ENCODE measurements at places on chromosomes 11 and 22.

- DNase-seq: no peak
Measured at GRCh38 chr11:28715726-28716125, 607.5 kb downstream of the METTL15 start.

DNA sequence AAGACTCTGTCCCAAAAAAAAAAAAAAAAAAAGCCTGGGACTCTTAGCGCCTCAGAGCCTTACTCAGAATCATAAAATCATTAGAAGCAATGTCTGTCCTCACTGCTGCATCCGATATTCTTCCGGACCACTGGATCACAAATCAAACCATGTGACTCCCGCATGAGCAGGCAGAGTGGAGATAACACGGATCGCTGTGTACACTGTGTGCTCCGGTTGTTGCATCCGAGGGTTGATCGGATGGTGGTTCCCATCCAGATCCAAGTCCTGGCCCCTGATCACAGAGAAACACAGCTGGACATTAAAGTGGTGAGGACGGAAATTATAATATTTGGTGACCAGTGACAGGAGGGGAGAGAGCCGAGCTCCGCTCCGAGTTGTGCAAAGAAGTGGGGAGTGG is 9.7 kb upstream of the TXNRD2 start:
- DNase-seq: no peak

- DNase-seq: no peak
Measured at GRCh38 chr22:28394513-28395110, 285.0 kb downstream of the TTC28 start.

DNA sequence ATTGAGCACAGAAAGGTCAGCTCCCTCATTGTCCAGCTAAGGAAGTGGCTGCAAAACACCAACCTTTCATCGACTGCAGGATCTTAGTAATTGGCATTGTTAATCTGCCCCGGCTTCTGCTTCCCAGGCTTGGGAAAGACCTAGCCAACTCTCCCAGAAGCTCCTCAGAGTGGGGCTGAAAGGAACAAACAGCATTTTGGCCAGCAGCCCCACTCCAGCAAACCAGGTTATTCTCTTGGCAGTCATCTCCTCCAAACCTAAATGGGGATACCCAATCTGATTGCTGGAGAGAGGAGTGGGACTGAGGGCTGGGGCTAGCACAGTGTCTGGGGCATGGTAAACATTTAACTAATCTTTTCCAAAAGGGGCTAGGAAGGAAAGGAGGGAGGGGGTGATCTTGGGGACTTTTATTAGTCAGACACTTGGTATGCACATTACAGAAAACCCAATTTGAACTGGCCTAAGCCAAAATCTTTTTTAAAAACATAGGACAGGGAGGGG is 294.4 kb downstream of the MN1 start:
- no peak for DNase-seq

GRCh38 chr11:73981051-73981805 is 1.4 kb downstream of the UCP2 start:
- no peak for DNase-seq

GRCh38 chr22:40718250-40719204 is 39.2 kb downstream of the MCHR1 start:
- no peak for DNase-seq

DNA sequence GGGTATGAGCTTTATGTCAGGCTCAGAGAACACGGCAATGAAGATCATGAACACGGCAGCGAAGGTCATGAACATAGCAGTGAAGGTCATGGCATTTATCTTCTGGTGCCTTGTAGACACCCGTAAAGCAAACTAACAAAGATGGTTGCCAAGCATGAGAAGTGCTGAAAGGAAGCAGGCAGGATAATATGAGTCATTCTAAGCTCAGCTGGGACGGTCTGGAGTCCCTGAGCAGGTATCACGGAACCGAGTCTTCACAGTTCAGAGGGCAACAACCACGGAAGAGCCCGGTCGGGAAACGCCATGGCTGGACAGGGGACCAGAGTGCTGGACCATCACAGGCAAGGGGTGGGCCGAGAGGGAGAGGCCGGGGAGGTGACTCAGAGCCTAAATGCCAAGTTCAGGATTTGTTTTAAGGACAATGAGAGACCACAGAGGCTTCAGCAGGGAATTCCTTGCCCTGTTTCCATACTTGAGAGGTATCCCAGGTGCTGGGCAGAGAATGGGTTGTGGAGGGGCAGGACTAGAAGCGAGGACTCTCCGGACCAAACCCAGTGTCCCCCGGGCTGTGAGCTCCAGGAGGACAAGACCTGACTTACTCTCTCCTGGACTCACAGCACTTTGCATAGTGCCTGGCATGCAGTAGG is 13.1 kb upstream of the MS4A10 start:
- DNase-seq: no peak

GRCh38 chr11:57735619-57736298 is 5.5 kb upstream of the SELENOH start:
- DNase-seq: no peak

- no peak for DNase-seq
Measured at GRCh38 chr22:40204321-40205116, 26.8 kb downstream of the TNRC6B start.

DNA sequence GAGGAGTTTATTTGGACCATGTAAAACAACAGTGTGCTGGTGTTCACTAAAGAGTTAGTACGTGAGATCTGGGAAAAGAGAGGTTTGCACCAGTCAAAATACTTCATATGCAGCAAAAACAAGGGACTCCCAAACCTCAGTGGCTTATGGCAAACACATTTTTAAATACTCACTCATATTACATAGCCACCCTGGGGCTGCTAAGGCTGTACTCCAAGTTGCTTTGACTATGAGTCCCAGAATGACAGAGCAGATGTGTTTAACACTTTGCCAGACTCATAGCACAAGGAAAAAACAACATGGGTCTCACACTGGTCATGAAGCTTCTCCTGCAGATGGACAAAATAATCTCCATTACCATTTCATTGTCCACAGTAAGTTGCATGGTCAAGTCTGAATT is 202.8 kb upstream of the GRIA4 start:
- DNase-seq: no peak

DNA sequence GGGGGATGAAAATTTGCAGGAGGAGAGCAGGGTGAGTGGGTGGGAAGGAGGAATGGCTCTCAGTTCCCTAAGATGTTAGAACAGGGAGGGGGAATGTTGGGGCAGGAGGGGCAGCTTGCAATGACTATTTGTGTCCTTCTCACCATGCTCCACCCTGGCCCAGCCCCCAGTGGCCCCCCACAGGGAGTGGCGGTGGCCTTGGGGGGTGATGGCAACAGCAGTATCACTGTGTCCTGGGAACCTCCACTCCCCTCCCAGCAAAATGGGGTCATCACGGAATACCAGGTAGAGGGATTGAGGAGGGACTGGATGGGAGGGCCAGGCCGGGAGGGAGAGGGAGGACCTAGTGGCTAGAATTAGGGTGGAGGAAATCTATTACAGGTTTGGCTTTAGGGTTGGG is 10.2 kb downstream of the ROBO3 start:
- no peak for DNase-seq

GRCh38 chr22:38085056-38085455 is 1.1 kb upstream of the SLC16A8 start:
- no peak for DNase-seq

DNA sequence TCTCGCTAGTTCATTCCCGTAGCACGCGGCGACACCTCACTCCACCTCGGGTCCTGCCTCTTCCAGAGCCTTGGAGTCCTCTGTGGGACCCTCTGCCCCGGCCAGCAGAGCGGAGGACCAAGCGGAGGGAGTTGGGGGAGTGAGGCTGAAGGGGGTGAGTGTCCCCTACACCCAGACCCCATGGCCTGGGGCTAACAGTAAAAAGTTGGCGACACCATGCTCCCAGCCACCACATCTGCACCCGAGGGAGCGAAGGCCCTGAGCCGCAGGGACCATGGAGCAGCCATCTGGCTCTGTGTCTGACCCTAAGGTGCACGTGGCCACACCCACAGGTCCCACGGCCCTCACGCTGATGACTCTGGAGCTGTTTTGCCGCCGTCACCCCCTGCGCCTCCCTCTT is 293.8 kb downstream of the BRD1 start:
- no peak for DNase-seq

DNA sequence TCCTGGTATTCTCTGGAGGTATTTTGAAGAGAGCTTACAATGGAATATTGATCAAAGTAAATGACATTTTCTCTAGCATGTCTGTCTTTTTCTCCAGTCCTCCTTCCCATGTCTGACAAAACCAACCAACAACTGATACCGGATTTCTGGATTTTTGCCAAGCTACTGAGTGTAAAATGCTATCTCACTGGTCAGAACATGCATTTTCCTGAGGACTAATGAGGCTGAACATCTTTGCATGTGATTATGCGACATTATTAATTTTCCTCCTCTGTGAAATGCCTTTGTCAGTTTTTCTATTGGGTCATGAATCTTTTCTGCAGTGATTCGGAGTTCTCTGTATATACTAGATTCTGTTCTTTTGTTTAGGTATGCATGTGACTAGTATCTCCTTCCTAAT is 51.4 kb downstream of the CDON start:
- no peak for DNase-seq

DNA sequence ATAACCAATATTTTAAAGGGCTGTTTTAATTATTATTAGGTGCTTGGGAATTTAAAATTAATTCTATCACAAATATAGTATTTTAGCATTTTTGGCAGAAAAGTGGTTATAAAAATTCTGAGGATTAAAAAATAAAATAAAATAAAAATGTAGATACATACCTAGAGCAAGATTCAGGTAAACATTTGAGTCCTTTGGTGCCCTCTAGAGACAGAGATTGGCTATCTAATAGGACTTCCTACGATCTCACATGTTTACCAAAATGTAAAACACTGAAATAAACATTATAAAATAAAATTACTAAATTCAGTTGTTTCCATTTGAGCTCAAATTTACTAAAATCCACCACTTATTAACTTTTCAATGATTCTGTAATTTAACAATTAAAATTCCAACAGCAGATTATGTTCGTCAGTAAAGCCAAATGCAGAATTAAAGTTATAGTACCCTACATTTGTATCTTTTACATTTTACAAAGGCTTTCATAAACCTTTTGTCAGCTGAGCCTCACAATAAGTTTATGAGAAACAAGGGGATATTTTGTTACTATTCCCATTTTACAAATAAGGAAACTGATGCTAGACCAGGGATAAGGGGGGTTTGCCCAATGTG is 27.7 kb downstream of the SLC36A4 start:
- DNase-seq: no peak

DNA sequence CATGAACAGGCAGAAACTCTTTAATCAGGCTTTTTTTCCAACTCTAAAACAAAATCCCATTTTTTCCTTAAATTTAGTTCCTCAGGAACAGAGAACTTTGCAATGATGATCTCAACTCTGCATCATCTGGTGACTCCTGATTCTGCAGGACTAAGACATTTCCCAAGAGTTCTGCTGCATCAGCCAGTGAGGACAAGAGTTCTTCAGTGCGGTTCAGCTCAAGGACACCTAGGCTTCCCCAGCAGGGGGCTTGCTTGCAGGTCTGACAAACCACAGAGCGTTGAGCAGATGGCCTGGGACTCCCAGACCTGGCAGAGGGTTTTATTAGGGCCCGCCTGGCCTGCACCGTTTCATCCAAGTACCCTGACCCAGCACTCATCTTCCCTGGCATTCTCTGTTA is 6.4 kb downstream of the CDCA5 start:
- no peak for DNase-seq

DNA sequence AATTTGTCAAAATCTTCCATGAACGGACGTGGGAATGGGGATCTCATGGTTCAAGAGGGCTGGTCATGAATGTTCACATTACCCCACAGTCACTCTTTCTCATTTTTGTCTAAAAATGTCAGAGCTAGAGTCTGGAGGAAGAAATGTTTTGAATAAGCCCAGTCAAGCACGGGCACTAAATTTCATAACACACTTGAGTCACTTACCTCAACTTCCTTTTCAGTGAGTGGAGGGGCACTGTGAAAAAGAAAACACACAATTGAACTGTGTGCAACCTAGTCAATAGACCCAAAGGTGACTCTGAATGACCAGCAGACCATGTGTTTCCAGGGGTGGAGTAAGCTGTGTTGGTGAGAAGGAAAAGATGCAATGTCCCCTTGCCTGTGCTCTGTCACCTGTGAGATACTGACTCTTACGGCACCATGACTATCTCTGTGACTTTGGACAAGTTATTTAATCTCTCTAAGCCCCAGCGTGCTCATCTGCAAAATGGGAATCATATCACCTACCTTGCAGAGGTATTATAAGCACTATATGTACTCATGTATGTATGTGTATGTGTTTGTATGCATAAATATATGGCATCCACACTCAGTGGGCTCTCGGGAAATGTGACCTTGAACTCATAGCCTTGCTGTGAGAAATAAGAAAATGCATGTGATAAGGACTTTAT is 38.2 kb upstream of the LYVE1 start:
- no peak for DNase-seq

- DNase-seq: no peak
Measured at GRCh38 chr11:114270531-114271270, 25.5 kb upstream of the NNMT start.

- DNase-seq: no peak
Measured at GRCh38 chr22:24011735-24012068, 598 bp downstream of the CABIN1 start.

DNA sequence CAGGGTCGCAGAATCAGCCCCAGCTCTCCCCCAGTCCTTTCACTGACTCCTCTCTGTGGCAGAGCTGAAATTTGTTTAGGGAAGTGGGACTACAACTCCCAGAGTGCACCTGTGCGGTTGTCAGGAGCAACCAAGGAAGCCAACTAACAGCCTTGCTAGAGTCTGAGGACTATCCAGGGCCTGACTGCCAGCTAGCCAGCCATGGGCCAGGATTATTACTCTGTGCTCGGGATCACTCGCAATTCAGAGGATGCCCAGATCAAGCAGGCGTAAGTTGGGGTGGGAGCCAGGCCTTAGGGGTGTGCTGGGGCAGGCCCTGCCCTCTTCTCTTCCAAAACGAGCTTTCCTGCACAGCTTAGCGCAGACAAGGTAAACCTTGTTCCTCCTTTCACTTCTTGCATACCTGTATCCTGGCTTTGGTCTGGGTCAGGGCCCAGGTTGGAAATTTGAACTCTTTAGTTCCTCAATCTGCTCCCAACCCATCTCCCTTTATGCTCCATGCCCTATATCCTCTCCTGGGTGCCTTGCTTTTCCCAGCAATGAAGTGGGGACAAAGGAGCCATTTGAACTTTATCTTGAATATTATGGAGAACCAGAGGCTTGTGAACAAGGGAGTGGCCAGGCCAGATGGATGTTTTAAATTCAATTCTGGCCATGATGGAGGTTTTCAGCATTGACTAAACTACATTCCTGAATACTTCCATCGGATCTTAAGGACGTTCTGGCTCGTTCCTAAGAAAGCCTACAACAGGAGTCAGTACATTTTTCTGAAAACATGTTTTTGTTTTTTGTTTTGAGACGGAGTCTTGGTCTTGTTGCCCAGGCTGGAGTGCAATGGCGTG is at the start of gene DNAJB13:
DNAJB13 (plus strand) TSS at position 158 of the 842 bp plus-strand sequence; CDS start at position 202, 44 bp downstream.
- no peak for DNase-seq

- DNase-seq: no peak
Measured at GRCh38 chr22:46794491-46794890, 32.0 kb downstream of the TBC1D22A start.

- no peak for DNase-seq
Measured at GRCh38 chr11:117870103-117870952, 6.1 kb downstream of the FXYD6 start.

DNA sequence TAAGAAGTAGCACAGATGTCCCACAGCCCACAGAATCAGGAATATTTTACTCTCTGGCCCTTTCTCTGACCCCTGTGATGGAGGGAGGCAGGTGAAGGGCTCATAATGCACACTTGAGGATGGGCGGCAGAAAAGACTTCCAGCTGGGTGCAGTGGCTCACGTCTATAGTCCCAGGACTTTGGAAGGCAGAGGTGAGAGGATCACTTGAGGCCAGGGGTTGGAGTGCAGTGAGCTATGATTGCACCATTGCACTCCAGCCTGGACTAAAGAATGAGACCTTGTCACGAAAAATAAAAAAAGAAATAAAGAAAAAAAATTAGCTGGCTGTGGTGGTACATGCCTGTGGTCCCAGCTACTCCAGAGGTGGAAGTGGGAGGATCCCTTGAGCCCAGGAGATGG is 13.5 kb upstream of the CRYBB3 start:
- no peak for DNase-seq

All from hypothalamus (tissue), 51 donors.